ENCODE measurements at places on chromosomes 5 and 9. TPM values are rescaled to one million over a fixed set of nuclear protein-coding genes. Genes with fewer than 3 reads are reported as not detected.

The CDKN2A gene
- 17.2 TPM for total RNA-seq

The WNT8A gene
- total RNA-seq, result not detected

The C9orf50 gene
- total RNA-seq, result 0.61 TPM

The CDC20B gene
- total RNA-seq, result under 0.01 TPM

The PCDHGA4 gene
- 8.9 TPM for total RNA-seq

The PCDHA1 gene
- under 0.01 TPM for total RNA-seq

The SLC4A9 gene
- not detected for total RNA-seq

Data from hair follicle dermal papilla cell (primary cell).